ENCODE measurements at places on chromosomes 5 and 9.

- DNase-seq: no peak
Observed at GRCh38 chr5:61009907-61010306, 64.9 kb downstream of the NDUFAF2 start.

DNA sequence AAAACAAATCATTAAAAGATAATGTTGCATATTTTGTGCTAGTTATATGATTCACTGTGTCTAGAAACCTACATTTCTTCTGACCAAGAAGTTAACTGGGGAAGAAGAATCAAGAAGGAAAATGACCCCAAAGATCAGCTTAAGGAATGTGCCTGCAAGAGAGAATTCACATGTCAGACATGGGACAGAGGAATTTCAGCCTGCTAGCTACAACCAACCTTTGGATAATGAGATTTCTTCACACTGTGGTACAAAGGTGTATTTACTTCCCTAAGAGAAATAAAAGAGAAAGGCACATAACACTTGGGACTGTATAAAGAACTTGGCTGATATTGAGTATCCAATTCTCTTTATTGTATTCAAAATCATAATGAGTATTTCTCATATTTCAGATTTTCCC lies 39.6 kb upstream of the ELL2 start:
- DNase-seq: no peak

DNA sequence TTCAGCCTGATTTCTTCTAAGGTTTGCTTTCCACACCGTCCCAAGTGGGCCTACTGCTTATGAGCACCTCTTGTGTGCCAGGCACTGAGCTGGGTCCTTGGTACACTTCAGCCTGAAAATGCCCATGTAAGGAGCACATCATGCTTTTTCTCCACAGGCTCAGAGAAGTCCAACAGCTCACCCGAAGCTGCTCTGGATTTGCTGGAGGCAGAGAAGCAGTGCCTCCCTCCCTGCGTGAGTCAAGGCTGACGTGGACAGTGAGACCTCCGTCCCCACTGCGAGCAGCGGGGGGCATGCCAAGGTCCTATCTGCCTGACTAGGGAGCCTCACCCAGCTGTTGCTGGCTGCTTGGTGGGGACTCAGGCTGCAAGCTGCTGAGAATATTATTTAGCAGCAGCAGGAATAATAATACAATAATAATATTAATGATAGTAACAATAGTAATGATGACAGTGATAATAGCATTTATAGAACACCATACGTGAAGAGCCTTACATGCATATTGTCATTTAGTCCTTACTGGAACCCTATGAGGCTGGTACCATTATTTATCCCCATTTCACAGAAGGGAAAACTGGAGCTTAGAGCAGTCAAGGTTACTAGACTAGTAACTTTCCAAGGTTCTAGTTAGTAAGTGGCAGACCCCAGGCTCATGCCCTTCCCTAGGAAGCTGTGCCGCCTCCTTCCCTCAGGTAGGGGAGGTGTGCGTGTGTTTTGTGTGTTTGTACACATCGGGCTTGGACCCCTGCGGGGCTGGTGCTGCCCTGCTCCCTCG lies 194.8 kb downstream of the HSPA4 start:
- DNase-seq: no peak

DNA sequence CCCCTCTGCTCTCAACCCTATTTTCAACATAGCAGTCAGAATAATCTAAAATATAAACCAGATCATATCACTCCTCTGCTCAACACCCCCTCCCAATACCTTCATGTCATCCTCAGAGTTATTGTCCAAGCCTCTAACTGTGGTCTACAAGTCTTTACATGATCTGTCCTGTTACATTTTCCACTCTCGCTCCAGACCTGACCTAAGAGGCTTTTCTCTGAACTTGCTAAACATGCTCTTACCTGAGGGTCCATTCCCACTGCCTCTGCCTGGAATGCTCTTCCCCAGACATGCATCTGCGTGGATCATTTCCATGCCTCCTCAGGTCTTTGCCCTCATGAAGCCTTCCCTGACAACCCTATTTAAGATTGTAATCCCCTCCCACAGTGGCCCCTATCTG lies 12.0 kb downstream of the NIPSNAP3B start:
- DNase-seq: no peak

- peak; percentile 53 for DNase-seq
Observed at GRCh38 chr9:128072144-128073021, 4.4 kb downstream of the SLC25A25 start.

GRCh38 chr5:65462139-65462705 lies 19.5 kb downstream of the ADAMTS6 start:
- DNase-seq: no peak

- DNase-seq: no peak
Observed at GRCh38 chr9:121954477-121955140, 138.5 kb downstream of the TTLL11 start.

All from kidney (tissue), 22 donors.